ENCODE measurements at places on chromosomes 16 and 17. TPM values are rescaled to one million over a fixed set of nuclear protein-coding genes. Genes with fewer than 3 reads are reported as not detected.

The NACA2 gene
- total RNA-seq, result not detected

The CDH5 gene
- total RNA-seq, result not detected

The LGALS9 gene
- 173 TPM for total RNA-seq

The WDR59 gene
- total RNA-seq, result 63.5 TPM

The SETD6 gene
- total RNA-seq, result 16.0 TPM

The TMIGD1 gene
- not detected for total RNA-seq

The ZNF646 gene
- 26.0 TPM for total RNA-seq

The KLHL36 gene
- 32.6 TPM for total RNA-seq

The KRTAP4-16 gene
- not detected for total RNA-seq
